ENCODE measurements at places on chromosomes 7 and 10. TPM values are rescaled to one million over a fixed set of nuclear protein-coding genes. Genes with fewer than 3 reads are reported as not detected.

DNA sequence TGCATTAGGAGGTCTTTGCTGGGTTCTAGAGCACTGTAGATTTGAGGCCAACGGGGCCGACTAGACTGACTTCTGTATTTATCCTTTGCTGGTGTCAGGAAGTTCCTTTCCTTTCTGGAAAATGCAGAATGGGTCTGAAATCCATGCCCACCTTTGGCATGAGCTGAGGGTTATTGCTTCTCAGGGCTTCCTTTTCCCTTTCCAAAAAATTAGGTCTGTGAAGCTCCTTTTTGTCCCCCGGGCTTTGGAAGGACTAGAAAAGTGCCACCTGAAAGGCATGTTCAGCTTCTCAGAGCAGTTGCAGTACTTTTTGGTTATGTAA lies 675 bp downstream of the IL6 start:
- DNase-seq, result no peak

- DNase-seq, result no peak
These were observed 48.4 kb downstream of the FGFBP3 start for GRCh38 chr10:91860885-91861284.

DNA sequence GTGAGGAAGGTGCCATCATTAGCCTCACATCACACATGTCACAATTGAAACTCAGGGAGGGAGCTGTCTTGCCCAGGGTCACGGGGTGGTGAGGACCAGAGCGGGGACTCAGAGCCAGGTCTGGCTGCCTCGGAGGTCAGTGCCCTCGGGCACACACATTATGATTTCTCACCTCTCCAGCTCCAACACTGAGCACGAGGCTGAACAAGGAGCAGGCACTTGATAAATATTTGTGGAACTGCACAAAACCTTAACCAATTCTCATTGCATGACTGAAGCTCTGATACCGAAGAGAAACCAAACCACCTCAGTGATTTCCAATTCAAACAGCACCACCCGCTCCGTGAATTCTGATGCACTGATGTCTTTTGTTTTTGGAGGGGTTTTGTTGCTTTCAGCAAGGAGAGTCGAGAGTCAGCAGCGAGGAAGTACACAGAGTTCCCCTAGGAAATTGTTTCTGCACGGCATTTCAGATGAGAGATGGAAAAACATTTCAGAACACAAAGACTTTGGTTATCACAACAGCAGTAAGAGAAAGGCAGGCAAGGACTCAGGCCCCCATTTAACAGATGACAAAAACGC lies 55.3 kb upstream of the ZMIZ1 start:
- DNase-seq, result no peak

DNA sequence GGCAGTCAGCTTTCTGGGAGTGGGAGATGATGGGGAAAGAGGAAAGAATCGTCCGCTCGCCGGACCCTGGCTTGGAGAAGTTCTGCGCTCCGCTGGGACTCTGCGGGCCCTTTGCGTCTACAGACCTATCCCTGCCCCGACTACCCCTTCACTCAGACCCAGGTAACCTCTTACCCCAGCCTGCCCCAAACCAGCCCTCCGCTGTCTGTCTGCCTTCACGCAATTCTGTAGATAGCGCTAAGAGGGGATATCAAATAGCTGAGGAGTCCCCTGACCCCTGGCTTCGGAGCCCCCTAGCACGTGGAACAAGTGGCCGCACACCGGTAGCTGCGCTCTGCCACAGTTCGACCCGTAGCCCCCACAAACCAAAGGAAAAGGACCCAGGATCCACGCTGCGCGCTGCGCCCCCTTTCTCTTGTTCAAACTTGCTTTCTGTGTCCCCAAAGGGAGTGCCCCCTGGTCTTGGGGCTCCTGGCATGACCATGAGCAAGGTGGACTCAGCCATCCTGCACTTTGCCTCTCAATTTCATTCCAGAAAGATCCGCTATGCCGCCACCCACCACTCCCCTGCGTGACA lies 7.0 kb downstream of the HOXA4 start:
- DNase-seq, result no peak

DNA sequence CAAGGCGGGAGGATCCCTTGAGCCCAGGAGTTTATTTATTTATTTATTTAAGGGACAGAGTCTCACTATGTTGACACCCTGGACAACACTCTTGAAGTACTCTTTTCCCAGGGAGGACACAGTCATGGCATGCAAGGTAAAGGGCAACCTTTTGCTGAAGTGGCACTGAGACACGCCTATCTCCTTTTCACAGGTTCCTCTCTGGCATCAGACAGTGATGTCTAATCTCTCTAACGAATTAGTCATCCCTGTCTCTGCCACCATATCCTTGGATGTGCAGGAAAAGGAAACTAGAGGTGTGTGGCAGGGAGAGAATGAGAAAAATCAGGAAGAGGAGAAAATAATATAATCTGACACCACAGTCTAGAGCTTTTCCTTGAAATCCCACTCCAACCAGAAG lies 19.5 kb downstream of the CPVL start:
- no peak for DNase-seq

GRCh38 chr7:33039257-33039902 lies 23.2 kb downstream of the NT5C3A start:
- no peak for DNase-seq

Gene POMZP3
- 57.2 TPM for polyA plus RNA-seq
